ENCODE measurements at places on chromosomes 2 and 18.

DNA sequence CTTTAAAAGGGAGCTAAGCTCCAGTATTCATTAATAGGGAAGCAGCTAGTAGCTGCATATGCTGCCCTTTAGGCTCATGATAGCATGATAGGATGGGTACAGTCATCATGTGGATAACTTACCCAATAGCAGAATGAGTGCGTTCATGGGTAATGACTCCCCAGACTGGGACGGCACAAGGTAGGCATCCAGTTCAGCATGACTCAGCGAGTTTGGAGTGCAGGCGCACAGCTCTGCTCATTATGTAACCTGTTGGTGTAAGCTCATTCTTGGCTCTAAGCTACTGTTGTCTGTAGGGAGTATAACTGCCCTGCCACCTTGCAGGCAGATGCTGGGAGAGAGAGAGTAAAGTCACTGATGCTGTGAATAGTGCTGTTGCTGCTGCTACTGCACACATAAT is 209.2 kb upstream of the SYT4 start:
- DNase-seq = no peak

GRCh38 chr18:48866028-48866733 is 84.6 kb downstream of the SMAD7 start:
- no peak for DNase-seq

DNA sequence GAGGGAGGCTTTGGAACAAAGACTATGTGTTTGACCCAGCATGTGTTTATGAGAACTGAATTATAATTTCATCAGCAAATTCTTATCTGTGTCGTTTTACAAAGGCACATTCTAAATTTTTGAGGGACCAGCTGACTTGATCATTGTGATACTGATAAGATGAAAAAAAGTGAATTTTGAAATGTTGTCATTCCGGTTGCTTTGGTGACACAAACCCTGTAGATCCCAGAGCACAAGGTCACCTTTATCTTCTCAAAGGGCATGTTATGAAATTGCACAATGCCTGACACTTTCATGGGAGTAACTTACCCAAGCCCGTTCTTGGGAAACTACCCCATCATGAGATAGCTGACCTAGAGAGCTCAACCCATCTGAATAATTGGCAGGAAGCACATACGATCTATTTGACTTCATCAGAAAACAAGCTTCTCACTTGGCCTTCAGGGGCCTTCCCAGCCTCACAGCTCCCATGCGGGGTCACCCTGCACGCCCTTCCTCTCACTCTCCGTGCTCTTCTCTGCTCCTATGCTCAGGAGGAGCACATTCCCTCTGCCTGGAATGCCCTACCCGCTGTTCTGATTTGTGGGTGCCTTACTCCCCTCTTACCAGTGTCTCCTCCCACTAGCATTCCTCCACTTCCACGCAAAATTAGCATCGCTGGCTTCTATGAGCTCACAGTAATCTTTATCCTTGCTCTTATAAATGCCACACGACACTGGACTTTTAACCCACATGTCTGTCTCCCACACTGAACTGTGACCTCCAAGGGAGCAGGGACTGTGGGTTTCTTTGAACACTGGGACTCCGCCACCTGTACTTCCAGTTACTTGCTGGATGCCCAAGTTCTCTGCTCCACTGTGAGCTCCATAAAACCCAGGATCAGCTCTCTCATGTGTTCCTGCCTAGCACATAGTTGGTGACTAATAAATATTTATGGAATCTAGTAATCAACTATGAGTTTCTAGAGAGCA is 555.8 kb upstream of the ID2 start:
- DNase-seq = no peak

- no peak for DNase-seq
Measured at GRCh38 chr18:77772177-77772576, 522.5 kb downstream of the GALR1 start.

- DNase-seq = no peak
Measured at GRCh38 chr2:113823716-113824595, 65.9 kb upstream of the ACTR3 start.

- no peak for DNase-seq
Measured at GRCh38 chr2:173940208-173941020, 24.8 kb downstream of the SP3 start.

DNA sequence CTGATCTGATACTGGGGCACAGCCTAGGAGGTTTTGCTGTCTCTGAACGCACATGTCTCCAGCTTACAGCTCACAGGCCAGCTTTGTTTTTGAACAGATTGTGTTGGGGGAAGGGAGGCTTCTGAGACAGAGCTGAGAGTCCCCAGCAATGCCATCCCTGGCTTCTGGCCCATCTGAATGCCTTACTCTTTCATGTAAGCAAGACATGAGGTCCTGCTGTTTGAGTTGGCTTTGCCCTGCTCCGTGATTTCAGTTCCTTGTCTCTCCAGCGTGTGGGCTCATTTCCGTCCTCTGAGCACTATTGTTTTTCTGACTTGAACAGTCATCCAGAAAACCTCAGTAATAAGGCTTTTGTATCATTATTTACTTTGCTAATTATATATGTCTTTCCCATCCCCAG is 194.9 kb upstream of the TNP1 start:
- no peak for DNase-seq

DNA sequence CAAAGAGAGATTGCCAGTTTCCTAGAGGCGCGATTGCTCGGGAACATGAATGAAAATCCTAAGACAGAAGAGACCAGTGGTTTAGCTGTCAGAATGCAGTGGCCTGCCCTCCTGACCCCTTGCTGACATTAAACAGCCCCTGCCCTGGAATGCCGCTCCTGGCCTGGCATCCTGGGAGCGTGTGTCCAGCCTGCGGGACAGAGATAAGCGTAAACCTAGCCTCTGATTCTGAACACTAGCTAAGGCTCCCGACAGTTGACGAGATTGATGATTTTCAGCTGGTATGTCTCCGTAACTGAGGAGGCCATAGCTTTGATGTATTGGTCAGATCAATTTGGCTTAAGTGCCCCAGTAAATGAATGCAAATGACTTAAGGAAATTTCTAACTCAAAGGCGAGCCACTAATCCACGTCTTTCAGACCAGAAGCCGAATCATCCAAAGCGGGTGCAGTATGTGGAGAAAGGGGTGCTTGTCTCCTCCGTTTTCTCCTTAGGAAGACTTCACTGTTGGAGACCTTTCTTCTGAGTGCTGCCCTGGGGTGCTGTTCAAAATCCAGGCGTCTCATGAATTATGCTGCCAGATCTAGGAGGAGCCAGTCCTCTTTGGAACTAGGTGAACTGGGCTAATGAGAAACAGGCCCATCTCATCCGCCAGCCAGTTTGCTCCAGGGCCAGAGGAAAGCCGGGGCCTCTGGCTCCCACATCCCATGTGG is 142.5 kb upstream of the L3MBTL4 start:
- no peak for DNase-seq

DNA sequence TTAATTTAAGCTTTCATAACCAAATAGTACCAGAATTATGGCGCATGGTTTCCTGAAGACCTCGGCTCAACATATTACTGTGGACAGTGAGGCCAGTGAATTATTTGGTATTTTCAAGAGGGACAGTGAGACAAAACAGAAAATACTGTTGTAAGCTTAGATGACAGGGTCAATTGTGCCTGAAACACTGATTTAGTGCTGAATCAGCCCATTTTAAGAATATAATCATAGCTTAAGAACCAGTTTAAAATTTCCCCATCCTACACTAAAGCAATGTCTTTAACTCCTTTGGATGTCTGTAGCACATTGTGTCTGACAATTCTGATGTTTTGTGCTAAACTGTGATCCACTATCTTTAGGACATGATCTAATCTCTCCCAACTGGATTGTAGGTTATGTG is 4.6 kb downstream of the ITGA6 start:
- DNase-seq = no peak

DNA sequence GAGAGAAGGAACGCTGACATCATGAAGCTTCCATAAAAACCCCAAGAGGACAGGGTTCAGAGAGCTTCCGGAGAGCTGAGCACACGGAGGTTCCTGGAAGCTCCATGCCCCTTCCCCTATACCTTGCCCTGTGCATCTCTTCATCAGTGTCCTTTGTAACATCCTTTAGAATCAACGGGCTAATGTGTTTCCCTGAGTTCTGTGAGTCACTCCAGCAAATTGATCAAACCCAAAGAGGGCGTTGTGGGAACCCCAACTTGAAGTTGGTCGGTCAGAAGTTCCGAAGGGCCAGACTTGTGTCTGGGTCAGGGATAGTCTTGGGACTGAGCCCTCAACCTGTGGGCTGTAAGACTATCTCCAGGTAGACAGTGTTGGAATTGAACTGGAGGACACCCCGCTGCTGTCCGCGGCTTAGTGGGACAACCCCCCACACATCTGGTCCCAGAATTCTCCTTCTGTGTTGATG is 25.9 kb upstream of the GPR55 start:
- no peak for DNase-seq

- DNase-seq = no peak
Measured at GRCh38 chr18:77116201-77117080, 16.1 kb downstream of the MBP start.

DNA sequence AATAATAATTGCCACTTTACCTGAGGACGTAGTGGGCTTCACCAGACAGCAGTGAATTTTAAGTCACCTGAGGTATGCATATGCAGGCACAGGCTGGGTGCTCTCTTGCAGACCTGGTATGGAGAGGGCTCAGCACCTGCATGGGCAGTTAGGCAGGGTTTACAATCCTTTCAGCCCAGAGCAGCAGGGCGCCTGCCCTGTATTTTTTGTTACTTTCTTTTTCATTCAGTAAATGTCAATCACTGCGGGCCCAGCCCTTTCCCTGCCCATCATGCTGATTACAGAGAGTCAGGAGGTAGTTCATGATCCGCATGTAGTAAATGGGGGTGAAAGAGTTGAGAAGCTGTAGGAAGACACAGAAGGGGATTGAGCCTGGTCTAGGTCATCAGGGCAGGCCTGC is 147.0 kb upstream of the ALPP start:
- no peak for DNase-seq

- no peak for DNase-seq
Measured at GRCh38 chr2:69013840-69014821, 1.2 kb downstream of the ANTXR1 start.

DNA sequence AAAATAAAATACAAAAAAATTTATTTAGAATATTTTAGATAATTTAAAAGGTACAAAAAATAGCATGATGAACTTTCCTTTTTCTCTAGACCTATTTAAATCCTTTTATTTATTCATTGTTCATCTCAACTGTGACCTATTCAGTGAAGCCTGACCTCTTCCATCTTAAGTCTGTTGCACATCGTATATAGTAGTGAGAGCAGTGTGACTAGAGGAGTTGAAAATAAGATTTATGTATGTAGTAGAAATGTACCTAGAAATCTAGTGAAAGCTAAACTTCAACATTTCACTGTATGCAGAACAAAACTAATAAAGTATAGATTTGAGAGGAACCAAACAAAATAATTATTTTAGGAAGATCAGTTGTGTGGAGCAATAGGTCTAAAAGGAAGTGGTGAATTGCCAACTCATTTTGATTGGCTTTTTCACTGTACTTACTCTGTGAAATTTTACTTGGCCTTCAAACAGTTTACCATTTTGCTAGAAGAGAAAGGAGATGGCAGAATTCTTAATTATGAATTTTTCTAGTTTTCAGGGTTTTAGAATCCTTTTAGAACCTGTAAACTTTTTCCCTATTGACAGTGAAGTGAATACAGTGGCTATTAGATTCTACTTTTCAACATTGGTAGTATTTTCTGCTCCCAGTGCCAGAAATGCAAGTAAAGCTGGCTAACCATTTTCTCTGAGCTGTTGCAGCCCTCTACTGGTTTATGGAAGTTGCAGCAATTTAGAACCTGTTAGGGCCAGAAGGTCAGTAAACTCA is 11.0 kb downstream of the ANKRD12 start:
- peak; percentile 63 for DNase-seq

- no peak for DNase-seq
Measured at GRCh38 chr2:148546270-148546669, 98.3 kb upstream of the EPC2 start.

Measured in CD4-positive, alpha-beta T cell treated with Interleukin-6 at 100 ng/mL for 8 hours (primary cell).